NCI-H524 treated with DMSO at 0.1 percent for 48 hours (cell line): ENCODE measurements at places on chromosomes 12 and 14.

DNA sequence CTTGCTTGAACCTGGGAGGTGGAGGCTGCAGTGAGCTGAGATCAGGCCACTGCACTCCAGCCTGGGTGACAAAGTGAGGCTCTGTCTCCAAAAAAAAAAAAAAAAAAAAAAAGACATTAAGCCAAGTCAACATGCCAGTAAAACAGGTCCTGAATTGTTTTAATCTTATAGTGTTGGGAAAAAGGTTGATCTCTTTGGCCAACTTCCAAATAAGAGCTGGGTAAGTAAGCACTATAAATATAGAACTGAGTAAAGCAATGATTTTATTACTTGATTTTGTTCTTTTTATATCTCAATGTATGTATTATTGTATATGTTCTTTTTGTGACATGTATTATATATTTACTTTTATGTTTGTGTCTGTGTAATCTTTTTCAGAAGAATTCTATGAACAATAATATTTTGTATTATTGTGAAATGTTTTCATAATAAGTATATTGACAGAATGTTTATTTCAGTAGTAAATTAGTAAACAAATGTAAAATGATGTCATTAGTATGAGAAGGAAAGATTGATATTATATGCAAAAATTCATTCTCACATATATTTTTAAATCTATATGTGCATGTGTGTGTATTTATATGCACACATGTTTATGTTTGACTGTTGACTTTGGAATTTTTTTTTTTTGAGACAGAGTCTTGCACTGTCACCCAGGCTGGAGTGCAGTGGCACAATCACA is 9.6 kb upstream of the AKAP6 start:
- no peak for DNase-seq

GRCh38 chr12:5723071-5723470 is 222.0 kb downstream of the ANO2 start:
- DNase-seq: no peak

GRCh38 chr14:105388110-105388951 is 10.0 kb upstream of the TEX22 start:
- no peak for DNase-seq

- no peak for DNase-seq
Measured at GRCh38 chr12:81339071-81339470, 261.2 kb downstream of the ACSS3 start.

GRCh38 chr14:102898776-102899515 is 23.5 kb upstream of the AMN start:
- DNase-seq: no peak

GRCh38 chr12:131101703-131102492 is 148.2 kb downstream of the ADGRD1 start:
- no peak for DNase-seq

- DNase-seq: no peak
Measured at GRCh38 chr12:28192125-28192524, 1.9 kb downstream of the CCDC91 start.

GRCh38 chr12:112341046-112341825 is 41.0 kb downstream of the HECTD4 start:
- DNase-seq: no peak

DNA sequence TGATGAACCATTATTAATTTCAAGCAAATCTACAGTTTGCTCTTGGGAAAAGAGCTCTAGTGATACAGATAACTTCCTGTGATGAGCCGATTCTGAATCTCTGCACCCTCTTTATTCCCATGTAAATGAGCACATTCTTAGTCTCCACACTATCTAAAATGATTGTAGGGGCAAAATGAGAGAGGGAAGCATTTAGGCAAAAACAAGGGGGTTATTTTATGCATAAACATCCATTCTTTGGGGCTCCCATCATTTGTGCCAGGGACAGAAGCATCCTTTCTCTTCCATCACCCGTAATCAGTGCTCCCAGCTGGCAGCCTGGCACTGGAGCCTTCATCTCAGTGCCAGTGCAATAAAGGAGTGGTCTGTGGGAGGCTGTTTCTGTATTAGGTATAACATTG is 1.7 kb upstream of the GPD1 start:
- no peak for DNase-seq

- no peak for DNase-seq
Measured at GRCh38 chr14:64507376-64508156, 3.0 kb downstream of the ZBTB1 start.

- DNase-seq: no peak
Measured at GRCh38 chr14:95505030-95505589, 11.3 kb downstream of the SYNE3 start.

DNA sequence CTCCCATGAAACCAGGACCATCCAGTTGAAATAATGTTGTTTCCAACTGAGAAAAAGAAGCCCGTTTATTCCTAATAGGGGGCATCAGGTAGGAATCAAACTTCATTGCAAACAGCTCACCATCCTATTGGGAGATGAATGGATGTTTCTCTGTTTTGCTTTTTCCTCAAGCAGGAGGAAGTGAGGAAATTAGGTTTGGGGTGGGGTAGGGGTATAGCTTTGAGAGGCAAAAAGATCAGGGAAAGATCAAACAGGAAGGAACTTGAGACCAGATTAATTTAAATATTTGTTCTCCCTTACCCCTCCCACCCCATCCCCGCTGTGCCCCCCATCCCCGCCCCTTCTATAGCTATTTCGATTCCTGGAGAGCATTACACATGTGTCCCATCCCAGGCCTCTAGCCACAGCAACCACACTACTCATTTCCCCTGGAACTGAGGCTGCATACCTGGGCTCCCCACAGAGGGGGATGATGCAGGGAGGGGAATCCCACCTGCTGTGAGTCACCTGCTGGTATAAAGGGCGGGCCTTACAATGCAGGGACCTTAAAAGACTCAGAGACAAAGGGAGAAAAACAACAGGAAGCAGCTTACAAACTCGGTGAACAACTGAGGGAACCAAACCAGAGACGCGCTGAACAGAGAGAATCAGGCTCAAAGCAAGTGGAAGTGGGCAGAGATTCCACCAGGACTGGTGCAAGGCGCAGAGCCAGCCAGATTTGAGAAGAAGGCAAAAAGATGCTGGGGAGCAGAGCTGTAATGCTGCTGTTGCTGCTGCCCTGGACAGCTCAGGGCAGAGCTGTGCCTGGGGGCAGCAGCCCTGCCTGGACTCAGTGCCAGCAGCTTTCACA is at the start of gene IL23A:
Gene IL23A (plus strand): TSS at position 577 of the 850 bp plus-strand sequence. CDS start 161 bp downstream, at position 738.
- no peak for DNase-seq

GRCh38 chr14:56194042-56194441 is 75.8 kb downstream of the PELI2 start:
- DNase-seq: no peak

GRCh38 chr14:91882369-91882768 is 15.0 kb upstream of the TC2N start:
- no peak for DNase-seq

DNA sequence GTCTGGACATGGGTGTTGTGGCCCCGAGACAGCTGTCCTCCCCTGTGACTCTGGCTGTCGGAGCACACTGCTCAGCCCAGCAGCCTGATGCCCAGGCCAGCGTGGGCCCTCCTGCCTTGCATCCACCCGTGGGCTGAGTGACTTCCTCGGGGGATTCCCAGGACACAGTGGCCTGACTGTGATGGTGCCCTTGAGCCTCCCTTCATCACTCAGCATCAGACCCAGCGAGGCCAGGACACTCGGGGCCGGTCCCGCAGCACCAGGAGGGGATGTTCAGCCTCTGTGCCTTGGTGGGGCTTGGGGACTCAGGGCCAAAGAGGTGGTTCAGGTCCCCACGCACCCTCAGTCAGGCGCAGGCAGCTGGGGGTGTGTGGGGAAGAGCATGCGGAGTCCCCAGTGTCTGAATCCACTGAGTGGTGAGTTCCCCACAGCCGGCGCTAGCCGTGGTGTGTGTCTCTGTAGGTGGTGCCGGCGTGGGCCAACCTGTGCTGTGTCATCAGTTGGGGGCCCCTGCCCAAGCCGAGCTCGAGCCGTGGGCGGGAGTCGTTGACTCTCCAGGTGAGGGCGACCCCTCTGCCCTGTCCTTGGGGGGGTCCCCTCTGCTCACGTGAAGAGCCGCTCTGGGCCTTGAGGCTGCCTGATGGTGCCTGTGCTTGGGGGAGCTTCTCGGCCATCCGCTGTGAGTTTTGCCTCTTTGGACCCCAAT is 185.8 kb downstream of the ADGRD1 start:
- DNase-seq: no peak

DNA sequence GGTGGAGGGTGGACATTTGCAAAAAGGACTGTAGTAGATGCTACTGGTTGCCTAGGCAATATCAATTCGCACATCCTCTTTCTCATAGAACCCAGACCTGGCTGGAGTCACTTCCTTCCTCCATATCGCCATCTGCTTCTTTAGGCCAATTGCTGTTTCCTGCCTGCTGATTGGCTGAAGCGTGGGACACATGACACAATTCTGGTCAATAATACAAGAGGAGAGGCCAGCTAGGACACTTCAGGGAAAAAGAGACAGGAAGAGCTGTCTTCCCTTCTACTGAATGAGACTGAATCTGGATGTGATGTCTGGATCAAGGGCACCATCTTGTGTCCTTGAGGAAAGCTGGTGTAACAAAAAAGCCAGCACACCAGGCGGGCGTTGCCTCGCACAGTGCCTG is 53.8 kb downstream of the TRPV4 start:
- no peak for DNase-seq

GRCh38 chr12:15842108-15842507 is 40.1 kb upstream of the STRAP start:
- no peak for DNase-seq

DNA sequence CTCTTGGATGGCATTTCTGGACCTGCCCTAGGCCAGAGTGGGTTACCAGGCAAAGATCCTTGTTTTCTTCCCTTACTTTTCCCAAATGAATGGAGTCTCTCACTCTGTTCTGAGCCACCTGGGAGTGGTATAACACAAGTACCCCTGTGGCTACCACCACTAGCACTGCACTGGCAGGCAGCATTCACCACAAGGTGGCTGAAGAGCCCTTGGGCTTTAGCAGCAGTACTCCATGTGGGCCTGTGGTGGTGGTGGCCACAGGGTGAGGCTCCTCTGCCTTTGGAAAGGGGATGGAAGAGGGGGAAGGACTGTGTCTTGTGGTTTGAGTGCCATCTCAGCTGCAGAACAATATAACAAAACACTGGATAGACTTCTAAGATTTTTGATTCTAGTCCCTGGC is 38.1 kb upstream of the LMNTD1 start:
- no peak for DNase-seq

DNA sequence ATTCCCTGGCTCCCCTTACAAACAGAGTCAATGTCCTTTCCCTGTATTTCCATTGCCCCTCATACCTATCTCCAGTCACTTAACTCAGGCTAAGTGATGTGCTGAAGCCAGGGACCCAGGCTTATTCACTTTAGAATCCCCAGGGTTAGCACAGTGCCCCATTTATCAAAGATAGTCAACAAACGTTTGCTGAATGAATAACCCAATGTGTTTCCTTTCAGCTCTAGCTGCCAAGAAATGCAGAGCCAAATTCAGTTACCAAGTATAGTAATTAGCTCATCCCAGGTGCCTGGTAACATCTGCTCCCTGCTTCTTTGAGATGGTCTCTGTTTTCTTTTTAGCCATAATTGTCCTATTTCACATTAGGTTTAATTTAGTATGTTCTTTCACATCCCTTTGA is 189.5 kb downstream of the PHLDA1 start:
- DNase-seq: no peak

DNA sequence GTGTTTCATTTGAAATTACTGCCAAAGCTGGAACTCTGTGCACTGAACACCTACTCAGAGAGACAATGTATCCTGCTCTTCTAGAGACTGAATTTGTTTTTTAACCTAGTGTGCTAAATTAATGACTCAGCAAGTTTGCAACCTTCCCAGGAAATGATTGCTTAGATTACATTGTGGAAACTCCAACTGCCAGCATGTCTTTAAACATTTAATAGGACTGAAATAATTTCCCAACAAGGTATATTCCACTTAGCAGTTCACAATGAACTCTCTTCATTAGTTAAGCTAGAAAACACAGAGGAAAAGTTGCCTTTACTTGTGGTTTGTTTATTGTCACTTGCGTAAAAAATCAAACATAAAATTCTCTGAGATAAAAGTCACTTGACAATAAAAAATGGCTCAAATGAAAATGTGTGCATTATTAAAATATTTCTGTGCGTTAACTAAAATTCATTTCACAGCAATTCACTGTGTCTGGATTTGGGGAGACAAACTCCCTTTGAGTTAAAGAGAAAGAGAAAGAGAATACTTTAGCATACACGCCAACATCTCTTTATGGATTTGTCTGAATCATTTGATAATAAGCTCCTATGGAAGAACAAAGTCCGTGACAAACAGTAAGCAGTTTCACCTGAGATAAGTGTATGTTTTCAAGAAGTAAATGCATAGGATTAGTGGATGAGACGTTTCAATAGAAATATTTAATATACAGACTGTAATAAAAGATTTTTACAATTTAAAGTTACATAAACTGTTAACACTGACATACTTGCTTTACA is 284.0 kb downstream of the PRKD1 start:
- DNase-seq: no peak

DNA sequence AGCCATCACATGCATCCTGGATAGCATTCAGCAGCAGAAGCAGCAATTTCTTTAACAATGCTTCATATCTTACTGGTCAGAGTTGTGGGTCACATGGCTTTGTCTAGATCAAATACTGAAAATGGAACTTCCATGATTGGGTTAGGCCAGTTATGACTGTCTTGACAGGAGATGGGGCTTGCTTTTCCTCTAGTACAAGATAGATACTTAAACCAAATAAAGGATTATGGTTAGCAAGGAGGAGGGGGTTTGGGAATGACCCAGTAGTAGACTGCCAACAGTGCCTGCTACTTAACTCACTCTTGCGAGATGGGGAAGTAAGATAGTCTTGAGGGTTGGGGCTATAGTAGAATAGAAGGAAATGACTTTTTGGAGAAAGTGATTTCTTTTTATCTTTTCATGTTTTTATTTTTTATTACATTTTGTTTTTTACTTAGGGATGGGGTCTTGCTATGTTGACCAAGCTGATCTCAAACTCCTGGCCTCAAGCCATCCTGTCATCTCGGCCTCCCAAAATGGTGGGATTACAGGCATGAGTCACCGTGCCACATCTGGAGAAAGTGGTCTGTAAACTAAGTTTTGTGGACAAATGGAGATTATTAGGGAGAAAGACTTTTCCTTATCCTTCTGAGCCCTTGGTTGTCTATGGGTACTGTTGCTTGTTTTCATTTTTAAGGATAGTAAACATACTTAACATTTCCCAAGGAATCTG is 37.6 kb downstream of the WNK1 start:
- DNase-seq: no peak

DNA sequence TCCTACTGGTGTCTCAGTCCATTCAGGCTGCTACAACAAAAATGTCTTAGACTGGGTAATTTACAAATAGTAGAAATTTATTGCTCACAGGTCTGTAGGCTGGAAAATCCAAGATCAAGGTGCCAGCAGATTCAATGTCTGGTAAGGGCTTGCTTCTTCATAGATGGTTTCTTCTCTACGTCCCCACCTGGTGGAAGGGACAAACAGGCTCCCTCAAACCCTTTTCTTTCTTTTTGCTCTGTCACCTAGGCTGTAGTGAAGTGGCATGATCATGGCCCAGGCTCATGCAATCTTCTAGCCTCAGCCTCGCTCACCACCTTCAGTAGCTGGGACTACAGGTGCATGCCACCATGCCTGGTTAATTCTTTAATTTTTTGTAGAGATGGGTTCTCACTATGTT is 106.8 kb upstream of the RPH3A start:
- no peak for DNase-seq
